ENCODE measurements at places on chromosomes 1 and 21. TPM values are rescaled to one million over a fixed set of nuclear protein-coding genes. Genes with fewer than 3 reads are reported as not detected.

DNA sequence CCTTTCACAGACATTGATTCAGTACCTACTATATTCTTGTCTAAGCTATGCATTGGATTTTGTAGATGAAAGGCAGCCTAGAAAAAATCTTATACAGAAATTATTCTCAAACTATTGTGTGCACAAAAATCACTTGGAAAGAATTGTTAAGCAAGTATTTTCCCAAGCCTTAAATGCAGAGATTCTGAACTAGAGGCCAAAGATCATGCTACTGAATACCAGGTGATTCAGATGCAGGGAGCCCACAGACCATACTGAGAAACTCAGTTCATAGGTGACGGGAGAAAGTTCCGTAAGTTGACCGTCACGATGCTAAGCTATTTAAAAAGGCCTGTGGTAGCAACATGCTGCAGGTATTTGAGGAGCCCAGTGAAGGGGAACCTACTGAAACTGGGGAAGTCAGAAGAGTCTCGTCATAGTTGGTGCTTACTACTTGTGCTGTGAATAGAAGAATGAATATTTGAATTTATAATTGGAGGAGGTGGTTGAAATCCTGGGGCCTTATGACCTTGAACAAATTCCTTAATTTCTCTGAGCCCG, 150.8 kb downstream of the NFIA start:
- no peak for DNase-seq

DNA sequence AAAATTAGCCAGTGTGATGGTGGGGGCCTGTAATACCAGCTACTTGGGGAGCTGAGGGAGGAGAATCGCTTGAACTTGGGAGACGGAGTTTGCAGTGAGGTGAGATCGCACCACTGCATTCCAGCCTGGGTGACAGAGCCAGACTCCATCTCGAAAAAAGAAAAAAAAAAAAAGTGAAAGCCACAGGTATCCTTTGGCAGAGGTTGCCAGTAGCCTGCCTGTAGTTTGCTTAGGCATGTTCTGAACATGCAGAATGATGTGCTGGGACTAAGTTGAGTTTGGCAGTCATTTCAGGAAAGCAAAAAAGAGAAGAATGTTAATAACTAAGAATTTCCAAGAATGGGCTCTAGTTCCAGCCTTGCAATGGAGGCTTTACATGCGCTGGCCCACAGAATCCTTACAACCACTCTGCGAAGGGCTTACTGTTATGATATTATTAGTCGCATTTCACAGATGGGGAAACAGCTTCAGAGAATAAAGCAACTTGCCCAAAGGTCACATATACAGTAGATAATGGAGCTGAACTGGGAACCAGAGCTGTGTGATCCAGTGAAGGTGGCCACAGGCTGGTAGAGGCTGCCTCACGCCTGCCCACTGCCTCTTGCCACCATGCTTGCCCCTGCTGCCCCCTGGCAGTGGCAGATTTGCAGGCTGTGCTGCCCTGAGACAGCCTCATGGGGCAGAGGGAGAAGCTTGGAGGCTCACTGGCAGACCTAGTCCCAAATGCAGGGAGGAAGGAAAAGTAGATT, 66.5 kb upstream of the LYST start:
- DNase-seq = no peak

DNA sequence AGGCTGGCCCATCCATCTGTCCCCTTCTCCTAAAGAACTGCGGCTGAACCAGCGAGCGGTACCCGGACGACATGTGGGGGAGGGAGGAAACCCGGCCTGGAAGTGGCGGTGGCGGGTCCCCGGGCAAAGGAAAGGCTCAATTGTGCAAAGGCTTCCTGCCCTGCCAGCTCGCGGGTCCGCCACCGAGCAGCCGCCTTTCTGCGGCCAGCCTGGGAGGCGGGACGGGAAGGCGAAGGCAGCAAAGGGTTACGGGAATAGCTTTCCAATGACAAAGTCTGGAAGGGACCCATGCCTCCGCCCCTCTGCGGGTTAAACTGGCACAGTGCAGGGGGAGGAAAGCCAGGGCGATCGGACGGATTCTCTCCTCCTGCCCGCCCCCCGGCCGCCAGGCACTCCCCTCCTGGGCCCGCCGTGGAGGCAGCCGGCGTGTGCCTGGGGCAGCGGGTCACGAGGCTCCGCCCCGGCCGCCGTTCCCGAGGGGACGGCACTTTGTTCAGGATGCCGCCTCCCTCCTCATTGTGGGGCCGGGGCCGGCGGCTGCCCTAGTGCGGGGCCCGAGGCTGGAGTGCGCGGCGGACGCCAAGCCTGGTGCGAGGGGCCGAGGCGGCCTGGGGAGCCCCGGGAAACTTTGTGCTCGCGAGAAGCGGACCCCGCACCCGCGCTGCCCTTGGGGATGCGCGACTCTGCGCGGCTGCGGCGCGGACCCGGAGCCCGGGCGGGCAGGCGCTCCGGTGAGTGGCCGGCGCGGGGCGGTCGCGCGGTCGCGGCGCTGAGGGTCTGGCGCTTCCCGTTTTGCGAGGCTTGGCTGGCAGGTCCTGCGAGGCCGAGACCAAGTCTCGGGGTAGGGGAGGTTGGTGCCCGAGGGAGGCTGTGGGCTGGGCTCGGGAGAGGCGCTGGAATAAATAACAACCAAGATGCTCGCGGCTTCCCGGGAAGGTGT, at the start of gene NAV1:
TSS of gene NAV1 (plus strand) at position 516 of the 940 bp plus-strand sequence. CDS start 83,758 bp downstream, outside the sequence.
- DNase-seq = no peak

DNA sequence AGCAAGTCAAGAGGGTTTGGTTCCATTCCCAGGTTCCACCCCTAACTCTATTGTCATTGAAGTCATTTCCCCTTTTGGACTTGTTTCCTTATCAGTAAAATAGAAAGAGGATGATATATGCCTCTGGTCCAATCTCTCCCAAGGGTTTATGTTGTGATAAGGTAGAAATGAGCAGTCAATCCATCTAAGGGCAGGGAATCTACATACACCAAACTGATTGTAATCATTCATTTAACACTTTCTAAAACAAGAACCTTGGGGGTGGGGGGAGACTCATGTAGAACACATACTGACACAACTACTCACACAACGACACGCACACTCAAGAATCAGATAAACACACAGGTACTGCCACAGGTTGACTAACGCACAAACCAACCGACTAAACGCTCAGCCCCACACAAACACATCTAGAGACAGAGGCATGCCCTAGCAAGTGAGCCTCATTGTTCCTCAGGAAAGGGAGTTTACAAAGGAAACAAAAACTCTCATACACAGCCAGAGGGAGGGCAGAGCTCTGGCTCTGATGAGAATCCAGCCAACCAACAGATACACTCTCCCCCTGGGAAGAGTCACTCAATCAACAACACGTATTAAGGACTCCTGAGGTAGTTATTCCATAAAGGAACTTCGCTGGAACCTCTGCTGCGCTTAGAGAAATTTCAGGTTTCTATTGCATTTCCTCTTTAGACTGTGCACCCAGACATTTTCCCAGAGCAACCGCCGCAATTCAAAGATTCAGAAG, 1.0 kb downstream of the F11R start:
- DNase-seq = no peak

DNA sequence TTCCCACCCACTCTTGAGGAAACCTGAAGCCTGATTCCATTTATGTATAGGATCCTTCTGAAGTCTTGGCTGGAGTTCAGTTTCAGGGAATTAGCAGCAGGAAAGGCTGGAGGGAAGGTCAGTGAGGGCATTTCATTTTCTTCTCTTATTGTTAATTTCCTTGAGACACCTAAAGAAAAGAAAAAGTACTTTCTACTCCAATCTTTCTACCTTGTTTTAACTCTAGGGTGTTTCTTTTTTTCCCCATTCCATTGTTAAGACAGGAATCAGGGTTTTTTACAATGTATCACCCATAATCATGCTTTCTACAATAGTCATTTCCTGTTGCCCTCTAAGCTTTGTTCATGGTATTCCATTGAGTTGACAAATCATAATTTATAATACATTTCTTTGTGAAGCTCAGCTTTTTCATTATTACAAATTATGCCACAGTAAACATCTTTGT, 27.4 kb downstream of the SNRPE start:
- DNase-seq = no peak

DNA sequence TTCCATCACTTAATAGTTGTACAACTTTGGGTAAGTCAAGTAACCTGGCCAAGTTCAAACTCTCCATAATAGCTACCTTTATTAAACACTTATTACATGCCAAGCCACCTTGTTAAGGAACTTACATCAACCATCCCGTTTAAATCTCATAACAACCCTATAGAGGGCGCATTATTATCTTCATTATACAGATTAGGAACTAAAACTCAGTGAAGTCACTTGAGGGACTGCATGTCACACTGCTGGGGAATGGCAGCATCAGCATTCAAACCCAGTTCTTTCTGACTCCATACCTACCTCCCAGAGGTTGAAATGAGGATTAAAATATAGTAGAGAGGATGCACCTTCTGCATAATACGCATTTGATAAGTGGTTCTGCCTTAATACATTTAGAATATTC, 47.1 kb upstream of the PLA2G2C start:
- no peak for DNase-seq

DNA sequence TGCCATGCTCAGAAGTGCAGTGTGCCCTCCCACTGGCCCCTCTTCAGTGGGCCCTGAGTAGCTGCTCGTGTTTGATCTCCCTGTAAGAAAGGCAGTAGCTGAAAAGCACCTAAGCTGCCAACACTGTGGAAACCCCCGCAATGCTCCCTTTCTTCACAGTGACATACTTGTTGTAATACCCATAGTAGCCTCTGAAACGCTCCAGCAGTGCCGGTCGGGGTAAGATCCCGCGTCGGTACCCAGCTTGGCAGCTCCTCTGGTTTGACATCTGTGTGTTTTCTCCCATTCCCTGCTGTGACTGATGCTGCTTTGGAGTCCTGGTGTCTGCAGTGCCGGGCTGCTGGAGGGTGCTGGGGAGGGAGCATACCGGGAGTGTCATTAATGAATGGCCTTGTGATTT, 3.6 kb downstream of the CHAF1B start:
- DNase-seq = no peak

DNA sequence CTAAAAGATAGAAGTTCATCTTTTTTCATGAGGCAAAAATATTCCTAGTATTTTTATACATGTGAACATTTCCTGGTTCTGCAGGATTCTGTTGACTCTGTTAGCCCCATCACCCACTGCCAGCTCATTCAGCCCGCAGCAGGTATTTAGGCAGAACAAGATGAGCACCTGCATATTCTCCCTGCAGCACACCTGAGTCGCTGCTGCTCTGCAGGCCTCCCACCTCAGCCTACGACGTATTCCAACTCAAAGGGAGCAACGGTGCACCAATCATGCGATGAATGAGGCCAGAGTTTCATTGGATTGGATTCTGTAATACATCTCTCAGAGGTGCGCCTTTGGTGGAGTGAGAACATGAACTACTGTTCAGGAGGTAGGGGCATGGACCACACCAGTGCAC, 87.6 kb downstream of the CNIH3 start:
- no peak for DNase-seq

DNA sequence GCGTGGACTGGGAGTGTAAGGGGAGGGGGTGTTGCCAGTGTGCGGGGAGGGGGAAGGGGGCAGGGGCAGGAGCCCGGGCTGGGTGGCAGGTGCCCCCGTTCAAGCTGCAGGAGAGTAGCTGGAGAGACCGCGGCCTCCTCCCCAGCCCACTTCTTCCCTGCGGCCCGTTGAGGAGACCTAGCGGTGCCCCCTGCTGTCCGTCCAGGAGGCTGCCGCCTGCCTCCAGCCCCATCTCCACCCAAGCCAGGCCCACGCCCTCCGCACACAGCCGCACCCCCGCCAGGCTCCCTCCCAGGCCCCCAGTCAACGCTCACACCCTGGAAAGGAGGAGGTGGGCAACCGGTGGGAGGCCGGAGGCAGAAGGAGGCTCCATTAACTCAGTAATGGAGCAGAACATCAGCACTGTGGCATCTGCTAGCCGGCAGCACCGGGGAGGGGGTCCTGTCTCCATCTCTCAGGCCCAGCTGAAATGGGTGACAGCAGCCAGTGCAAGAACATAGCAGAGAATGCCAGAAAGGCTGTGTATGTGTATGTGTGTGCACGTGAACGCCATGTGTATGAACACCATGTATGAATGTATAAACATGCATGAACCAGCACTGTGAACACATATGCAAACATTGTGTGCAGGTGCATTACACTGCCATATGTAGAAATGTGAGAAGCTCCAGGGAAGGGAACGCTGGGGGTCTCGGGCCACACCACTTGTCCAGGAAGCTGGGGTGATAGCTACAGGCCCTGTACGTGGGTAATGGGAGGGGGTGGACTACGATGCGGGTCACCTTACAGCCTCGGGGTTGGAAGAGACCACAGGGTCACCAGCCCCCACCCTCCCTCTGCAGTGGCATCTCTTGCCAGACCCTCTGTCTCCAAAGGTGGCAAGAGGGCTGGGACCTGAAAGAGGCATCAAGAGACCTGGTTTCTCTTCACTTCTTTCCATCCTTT, 84.6 kb downstream of the SYT2 start:
- DNase-seq = no peak

GRCh38 chr1:168482106-168482505, 61.7 kb downstream of the XCL2 start:
- no peak for DNase-seq

DNA sequence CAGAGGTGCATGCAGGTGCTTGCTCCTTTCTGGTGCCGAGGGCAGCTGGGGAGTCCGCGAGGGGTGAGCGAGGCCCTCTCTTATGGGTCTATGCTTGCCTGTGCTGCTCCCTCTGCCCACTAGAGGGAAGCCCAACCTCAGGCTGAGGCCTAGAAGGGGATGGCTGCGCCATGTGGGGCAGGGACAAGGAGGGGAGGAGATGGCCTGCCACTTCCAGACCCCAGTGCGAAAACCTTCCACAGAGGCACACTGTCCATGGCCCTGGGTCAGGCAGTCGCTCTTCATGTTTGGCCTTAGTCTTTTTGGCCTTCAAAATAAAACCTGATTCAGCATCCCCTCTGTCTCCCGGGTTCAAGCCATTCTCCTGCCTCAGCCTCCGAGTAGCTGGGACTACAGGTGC, 14.0 kb downstream of the RHBG start:
- DNase-seq = no peak

- DNase-seq = no peak
Measured at GRCh38 chr1:2425892-2426291, 13.5 kb upstream of the PEX10 start.

GRCh38 chr1:103074224-103074623, 34.1 kb downstream of the COL11A1 start:
- DNase-seq = no peak

GRCh38 chr1:228989992-228990827, 254.9 kb downstream of the RHOU start:
- DNase-seq = no peak

- no peak for DNase-seq
Measured at GRCh38 chr1:203475012-203475981, at the start of gene PRELP. TSS of gene PRELP (plus strand) at chr1:203475806. CDS start at chr1:203483185, 7,379 bp downstream.

Gene USH2A
- total RNA-seq = not detected

Gene ANKRD35
- 9.5 TPM for total RNA-seq

Gene NBPF4
- total RNA-seq = not detected

Gene SLAMF9
- 7.2 TPM for total RNA-seq

Gene FMO2
- total RNA-seq = 36.0 TPM

Gene TP73
- not detected for total RNA-seq

Measured in omental fat pad (tissue), 4 donors.